ENCODE measurements at places on chromosomes 1 and 21. TPM values are rescaled to one million over a fixed set of nuclear protein-coding genes. Genes with fewer than 3 reads are reported as not detected.

DNA sequence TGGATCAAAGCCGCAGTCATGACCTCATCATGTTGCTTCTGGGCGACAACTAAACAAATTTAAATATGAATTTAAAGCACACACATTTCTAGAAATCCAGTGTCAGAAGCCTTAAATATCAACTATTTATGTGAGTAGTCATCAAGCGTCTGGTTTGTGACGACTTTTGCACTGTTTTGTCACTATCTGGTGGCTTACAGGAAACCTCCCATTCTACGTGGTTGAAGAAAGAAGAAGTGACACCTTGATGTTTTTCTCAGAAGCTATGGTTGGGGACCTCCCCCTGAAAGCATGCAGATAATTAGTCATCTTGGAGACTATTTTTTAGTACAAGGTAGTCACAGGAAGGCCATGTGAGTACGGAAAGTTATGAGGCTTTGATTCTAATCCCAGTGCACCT, 58.5 kb downstream of the TENT5C start:
- H3K27me3 ChIP-seq = no peaks in the 10 kb centered on the region
- no peaks in the 10 kb centered on the region for H3K4me1 ChIP-seq

Gene FCER1G
- polyA plus RNA-seq = 0.34 TPM

DNA sequence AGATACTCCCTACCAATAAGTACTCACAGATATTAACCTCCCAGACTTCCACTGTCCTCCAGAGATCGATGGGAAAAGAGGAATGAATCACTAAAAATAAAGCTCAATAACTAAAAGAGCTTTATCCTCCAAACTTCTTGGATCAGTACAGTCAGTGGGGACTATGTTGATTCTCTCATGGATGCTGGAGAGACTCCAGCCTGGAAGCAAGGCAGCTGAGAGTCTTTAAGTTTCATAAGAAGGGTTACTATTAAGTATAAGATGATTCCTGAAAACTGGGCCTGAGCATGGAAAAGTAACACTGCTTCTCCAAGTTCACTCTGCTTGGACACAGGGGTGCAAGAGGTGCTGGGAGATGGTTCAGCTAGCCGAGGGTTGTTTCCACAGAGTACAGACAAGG, 6.2 kb upstream of the DDR2 start:
- H3K27me3 ChIP-seq = no peaks in the 10 kb centered on the region
- no peak overlapping the region for H3K27ac ChIP-seq
- no peak overlapping the region for H3K4me3 ChIP-seq
- DNase-seq = no peak

DNA sequence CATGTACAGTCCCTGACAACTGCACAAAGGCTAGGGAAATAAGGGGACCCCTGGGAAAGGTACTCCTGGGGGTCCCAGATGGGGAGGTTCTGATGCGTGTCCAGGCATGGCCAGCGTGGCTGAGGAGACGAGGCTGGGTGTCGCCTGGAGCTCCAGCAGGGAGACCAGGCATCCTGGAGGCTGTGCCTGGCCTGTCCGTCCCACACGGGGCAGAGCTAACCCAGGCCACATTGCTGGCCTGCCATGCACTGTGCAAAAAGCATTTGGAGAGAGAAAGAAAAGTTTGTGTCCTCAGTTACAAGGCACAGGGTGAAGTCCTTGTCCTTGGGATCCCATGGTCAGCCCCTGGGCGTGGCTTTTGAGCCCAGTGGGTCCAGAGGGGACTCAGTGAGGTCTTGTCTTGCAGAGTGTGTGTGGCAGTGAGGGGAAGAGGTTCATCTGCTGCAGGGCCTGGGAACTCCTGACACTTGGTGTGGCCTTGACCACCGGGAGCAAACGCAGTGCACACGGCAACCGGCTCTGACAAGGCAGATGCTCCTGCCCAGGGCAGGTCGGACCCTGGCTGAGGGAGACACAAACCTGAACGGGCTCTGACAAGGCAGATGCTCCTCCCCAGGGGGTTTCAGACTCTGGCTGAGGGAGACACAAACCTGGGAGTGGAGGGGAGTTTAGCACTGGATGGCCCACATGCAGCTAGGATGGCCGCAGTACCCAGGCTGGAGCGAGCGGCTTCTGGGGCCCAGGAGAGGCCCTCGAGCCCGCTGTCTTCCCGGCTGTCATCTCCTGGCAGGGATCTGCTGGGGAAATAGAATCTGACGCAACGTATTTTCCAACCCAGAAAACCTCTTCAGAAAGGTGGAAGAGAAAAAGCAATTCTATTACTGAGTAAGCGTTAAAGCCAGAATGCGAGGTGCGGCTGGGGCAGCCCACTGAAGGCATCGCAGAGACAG, 37.3 kb upstream of the COL18A1 start:
- peaks cover 30% of the 10 kb centered on the region for H3K4me1 ChIP-seq
- DNase-seq = peak; percentile 64
- H3K4me3 ChIP-seq = no peak overlapping the region
- H3K36me3 ChIP-seq = no peaks in the 10 kb centered on the region

Gene ZBTB8B
- polyA plus RNA-seq = 0.16 TPM

Gene SPRR2A
- not detected for polyA plus RNA-seq

DNA sequence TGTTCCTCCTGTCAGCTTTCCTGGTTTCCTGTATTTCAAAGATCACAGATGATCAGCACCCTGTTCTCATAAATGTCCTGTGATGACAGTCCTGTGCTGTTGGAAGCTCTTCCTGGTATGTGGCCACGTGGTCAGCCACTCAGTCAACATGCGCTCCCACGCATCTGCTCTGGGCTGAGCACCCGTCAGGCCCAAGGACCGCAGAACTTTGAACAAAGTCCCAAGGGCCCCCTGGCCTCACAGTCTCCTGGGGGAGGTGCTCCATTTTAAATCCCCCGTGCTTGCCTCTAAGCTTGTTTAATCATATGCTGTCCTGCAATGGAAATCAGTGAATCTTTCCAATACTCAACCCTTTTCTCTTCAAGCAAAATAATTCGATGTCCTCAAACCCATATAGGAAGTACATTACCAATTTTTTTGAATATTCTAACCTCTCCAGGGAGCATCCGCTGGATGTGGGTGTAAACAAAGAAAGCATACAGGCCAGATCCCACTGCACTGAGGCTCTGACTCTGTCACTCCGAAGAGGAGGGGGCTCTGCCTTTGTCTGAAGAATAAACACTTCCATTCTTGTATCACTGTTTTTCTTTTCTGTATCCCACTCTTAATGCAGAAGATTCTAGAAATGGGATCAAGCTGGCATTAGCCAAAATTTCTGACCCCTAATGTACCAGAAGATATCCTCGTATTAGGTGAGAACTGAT, 250.3 kb downstream of the SDCCAG8 start:
- H3K27me3 ChIP-seq = no peaks in the 10 kb centered on the region
- DNase-seq = no peak
- no peaks in the 10 kb centered on the region for H3K4me1 ChIP-seq
- no peak overlapping the region for H3K27ac ChIP-seq
- H3K36me3 ChIP-seq = peaks cover 61% of the 10 kb centered on the region

Gene MYOC
- not detected for polyA plus RNA-seq

Measured in SK-N-SH (cell line).